CD4-positive, alpha-beta T cell treated with Interleukin-10 for 1 hour (primary cell): ENCODE measurements at places on chromosomes 5 and 9.

GRCh38 chr5:29252390-29252789 lies 1941.1 kb upstream of the CDH6 start:
- DNase-seq: no peak

DNA sequence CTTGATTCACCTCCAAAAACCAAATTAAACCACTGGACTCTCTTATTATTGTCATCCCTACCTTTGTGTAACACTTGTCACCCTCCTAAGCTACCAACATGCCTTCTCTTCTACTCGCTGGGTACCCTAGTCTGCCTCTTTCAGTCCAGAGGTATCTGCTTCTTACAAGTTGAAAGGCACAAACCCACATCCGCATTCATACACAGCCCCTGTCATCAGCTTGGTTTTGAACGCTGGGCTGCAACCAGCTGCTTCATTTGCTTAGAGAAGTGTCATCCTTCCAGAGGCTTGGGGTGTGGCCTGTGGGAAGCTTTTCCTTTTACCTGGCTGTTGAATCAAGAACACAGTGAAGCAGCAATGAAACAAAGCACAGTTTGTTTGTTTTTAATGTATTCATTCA lies 138.8 kb upstream of the WWC1 start:
- DNase-seq: no peak

DNA sequence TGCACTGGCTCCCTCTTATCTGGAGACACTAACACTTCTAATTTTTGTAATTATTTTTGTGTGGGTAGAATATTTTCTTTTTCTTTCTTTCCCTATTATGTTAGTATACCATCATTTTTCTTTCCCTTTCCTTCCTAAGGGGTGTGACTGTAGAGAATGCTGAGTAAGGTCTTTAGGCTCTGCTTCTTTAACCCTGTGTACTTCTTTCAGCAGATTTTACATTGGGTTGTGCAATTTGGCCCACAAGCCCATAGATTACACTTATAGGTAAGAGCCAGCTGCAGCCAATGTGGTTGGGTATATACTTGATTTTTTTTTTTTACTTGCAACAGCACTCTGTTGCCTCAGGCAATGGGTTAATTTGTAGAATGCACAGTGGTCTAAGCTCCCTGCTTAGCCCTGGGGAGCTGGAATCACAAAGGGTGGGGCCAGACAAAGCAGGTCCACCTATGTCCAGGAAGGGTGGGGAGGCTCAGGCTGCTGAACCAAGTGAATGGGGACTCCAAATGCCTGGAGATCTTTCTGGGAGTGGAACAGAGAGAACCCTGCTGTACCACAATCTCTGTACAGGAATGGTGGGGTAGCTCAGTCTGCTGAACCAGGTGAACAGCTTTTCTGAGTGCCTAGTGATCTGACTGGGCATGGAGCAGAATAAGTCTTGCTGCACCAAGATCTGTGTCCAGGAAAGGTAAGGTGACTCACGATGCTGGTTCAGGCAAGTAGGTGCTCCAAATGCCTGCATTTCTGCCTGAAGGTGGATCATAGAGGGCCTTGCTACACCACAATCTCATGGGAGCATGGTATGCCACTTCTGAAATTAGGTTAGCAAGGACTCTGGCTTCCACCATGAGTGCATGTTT lies 64.9 kb downstream of the SLC25A46 start:
- DNase-seq: no peak

GRCh38 chr5:147567917-147568598 lies 58.2 kb upstream of the DPYSL3 start:
- no peak for DNase-seq

GRCh38 chr5:160769301-160769700 lies 82.7 kb downstream of the ATP10B start:
- DNase-seq: no peak

DNA sequence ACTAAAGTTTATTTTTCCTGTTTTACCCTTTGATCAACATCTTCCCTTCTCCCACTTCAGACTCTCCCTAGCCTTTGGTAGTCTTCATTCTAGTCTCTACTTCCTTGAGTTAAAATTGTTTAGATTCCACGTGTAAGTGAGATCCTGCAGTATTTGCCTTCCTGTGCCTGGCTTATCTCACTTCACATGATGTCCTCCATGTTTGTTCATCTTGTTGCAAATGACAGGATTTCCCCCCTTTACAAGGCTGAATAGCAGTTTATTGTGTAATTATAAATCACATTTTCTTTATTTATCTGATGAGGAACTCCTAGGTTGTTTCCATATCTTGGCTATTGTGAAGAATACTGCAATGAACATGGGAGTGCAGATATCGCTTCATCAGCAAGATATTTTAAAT lies 461.7 kb downstream of the CHSY3 start:
- no peak for DNase-seq
